ENCODE measurements at places on chromosomes 4 and X.
A peak's percentile ranks its signal among the peaks of the same experiment; 100 is the strongest.

GRCh38 chr4:41301137-41301536 is 44.4 kb downstream of the UCHL1 start:
- DNase-seq, result no peak

DNA sequence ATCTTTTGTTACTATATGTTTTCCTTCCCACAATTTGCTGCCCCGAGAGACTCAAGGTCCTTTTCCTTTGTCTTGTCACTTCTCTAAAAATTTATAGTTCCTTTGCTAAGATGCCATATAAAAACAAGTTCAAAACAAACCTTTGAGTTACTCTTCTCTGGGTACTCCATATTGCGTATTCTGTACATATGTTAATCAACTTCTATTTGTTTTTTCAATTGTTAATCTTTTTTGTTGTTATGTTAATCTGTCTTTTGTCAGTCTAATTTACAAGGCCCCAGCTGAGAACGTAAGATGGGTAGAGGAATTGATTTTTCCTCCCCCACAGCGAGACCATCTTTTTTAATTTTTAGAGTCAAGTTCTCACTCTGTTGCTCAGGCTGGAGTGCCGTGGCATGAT is 7.2 kb upstream of the PPEF2 start:
- no peak for DNase-seq

- DNase-seq, result no peak
These were observed 107.4 kb downstream of the CT47B1 start for GRCh38 chrX:120768254-120768653.

DNA sequence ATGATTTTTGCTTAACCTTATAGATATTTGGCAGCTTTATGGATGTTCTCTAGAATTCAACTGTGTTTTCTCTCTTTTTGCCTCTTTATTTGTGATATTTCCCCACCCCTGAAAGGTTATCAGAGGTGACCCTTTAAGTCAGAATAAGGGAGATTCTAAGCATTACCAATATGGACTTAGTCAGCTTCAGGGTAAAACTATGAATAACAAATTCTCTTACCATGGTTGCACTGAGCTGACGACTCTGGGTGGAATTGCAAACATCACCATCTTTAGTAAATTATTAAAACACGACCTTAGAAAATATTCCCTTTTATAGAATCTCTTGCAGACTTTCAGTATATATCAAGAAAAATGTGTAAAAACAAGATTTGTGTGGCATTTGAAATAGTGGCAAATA is 21.6 kb downstream of the TRPC3 start:
- DNase-seq, result no peak

- no peak for DNase-seq
These were observed 13.4 kb upstream of the P2RY10 start for GRCh38 chrX:78931814-78932213.

DNA sequence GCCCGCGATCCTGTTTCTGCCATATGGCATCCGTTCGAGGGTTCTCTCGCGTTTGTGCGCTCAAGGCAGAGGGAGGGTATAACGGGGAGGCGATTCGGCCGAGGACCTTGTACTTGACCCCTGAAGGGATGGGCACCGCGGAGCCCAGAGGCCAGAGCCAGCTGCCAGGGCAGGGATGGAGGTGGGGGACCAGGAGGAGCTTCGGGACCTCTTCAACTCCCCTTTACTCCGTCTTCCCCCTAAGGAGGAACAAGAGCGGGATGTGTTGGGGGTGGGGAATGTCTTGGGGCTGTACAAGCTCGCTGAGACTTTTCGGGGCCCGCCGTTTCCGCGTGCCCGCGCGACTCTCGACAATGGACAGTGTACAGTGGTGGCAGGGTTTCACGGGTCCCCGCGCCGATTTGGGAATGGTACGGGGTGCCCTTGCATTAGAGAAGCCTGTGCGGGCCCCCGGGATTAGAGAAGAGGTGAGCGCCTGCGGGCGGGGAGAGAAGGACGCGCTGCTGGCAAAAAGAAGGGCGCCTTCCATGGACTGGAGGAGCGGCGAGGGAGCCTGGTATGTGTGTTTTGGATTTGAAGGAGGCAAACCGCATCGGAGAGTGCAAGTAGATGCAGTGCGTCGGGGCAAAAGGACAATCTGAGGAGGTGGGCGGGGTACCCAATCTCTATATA is 760 bp downstream of the UGT8 start:
- DNase-seq, result no peak

DNA sequence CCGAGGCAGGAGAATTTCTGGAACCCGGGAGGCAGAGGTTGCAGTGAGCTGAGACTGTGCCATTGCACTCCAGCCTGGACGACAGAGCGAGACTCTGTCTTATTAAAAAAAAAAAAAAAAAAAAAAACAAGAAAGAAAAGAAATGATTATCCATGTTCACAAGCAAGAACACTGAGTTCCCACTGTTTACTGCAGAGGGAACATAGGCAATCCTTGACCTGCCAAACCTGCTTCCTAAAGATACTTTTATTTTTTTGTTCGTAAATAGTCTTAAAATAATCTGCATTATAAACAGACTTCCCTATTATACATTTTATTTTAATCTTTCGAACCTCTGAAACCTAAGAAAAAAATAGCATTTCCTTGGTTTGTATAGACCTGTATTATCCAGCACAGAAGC is 50.6 kb upstream of the TBC1D14 start:
- DNase-seq, result no peak

DNA sequence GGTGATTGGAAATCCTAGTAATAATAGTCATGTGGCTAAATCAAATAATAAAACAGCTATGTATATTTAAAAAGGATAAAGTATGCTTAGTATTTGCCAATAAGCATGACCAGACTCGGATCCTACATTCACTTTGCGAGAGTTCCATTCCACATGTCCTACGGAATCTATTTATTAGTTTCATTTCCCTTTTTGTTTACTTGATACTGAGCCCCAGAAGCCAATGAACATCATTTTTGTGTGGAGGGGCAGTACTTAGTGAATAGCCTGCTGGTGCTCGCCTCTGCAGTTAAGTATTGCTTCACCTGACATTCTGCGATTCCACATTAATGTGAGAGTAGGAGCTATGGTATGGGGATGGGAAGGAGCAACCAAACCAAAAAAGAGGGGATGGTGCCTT is 58.5 kb upstream of the NAP1L5 start:
- DNase-seq, result no peak

GRCh38 chrX:3461397-3462165 is 115.1 kb upstream of the MXRA5 start:
- no peak for DNase-seq

DNA sequence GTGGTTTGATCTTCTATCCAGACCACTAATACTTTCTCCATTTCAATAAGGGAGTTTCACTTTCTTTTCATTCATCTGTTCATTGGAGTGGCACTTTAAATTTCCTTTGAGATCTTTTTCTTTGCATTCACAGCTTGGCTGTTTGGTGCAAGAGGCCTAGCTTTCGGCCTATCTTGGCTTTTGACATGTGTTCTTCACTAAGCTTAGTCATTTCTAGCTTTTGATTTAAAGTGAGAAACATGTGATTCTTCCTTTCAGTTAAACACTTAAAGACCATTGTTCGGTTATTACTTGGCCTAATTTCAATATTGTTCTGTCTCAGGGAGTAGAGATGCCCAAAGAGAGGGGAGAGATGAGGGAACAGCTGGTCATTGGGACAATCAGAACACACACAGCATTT is 24.3 kb downstream of the CXCL13 start:
- DNase-seq, result no peak

DNA sequence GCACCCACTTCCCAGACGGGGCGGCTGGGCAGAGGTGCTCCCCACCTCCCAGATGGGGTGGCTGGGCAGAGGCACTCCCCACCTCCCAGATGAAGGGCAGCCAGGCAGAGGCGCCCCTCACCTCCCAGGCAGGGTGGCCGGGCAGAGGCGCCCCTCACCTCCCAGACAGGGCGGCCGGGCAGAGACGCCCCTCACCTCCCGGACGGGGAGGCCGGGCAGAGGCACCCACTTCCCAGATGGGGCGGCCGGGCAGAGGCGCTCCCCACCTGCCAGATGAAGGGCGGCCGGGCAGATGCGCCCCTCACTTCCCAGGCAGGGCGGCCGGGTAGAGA is 61.2 kb downstream of the UPRT start:
- DNase-seq, result no peak

DNA sequence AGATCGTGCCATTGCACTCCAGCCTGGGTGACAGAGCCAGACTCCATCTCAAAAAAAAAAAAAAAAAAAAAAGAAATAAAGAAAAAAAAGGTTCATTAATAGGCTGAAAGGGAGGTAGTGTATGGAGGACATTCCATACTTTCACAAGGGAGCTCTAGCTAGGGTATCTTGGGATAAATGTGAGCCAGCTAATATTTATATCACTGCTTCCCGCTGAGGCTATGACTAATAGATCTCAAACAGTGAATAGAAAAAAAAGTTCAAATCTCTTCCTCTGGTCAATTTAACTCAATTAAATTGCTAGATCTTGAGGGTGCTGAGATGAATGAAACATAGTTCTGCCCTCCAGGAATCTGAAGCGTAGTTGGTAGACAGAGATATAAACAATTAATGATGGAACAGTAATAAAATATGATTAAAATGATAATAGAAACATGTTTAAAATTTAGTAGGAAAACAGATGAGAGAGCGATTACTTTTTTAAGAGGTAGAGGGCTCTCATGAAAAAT is 55.7 kb upstream of the SHISA3 start:
- DNase-seq, result no peak

- DNase-seq, result no peak
These were observed 666.1 kb upstream of the BOD1L1 start for GRCh38 chr4:14293582-14293981.

- no peak for DNase-seq
These were observed 58.2 kb downstream of the ANXA10 start for GRCh38 chr4:168150420-168151050.

DNA sequence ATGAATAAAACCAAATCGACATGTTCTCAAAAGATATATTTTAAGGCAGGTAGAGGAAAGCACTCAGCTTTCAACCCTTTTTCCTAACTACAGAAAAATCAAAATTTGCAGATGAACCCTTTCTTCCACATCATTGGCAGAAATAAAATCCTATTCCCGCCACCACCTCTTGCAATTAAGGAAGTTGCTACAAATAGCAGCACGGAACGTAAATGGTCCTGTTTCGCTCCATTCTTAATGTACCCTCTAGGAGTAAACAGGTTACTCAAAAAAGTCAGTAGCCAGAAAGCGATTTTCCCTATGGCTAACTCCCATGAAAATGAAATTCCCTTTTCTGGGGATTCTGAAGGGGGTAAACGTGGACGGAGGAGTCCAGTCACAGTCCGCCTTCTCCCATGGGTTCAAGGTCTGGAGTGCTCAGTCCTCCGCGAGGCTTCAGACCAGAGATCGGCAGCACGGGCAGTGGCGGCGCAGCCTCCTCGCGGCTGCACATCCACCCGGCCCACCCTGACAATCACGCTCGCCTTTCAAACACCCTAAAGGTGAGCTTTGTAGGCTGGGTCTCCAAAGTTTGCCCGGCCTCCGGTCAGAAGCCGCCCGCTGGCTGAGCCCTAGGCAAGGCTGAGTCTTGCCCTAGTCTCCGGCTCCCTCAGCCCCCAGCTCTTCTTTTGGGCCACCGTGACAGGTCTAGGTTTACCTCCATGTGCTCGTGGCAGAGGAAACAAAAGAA is 1.8 kb downstream of the ATP11C start:
- DNase-seq, result peak; percentile 26

- no peak for DNase-seq
These were observed 21.0 kb downstream of the TENM3 start for GRCh38 chr4:182264139-182264752.

DNA sequence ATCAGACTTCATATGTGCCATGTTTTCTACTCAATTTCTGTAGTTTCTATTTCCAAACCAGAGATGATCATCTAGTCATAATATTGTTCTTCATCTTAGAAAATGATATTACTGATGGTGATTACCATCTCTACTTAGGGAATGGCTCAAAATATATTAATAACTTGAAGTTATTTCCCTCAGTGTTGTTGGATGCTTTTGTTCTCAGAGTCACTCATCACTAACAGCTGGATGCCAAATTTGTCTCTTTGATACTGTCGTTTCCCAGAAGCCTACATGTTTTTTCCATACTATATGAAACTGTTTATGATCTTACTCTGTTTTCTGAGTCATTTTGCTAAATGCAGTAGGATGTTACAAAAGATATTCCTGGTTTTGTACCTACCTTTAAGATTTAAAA is 8.9 kb downstream of the PGAM4 start:
- no peak for DNase-seq

- no peak for DNase-seq
These were observed 10.7 kb upstream of the FNIP2 start for GRCh38 chr4:158758142-158758541.

GRCh38 chr4:159027535-159027934 is 75.3 kb upstream of the RAPGEF2 start:
- no peak for DNase-seq

DNA sequence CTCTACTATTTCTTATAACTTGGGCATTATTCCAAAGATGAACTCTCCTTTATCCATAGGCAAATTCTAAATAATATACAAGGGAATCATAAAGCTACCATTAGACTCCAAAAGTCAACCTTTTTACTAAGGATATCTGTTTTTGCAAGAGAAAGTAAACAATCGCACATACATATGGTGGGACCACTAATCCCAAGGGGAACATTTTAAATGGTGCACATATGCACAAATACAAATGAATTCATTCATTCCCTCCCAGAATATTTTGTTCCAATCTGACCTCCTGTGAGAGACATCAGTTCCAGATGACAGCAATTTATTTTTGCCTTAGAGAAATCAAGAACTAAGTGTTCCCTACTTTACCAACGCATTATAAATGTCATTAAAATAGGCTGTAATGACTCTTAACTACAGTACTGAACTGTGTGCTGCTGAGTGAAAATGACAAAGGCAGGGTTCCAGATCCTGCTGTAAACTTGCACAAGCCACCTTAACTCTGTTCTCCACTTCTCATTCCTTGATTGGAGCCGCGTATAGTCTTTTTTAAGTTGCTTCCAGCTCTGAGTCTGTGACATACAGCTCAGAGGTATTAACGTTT is 2.0 kb downstream of the DHX15 start:
- no peak for DNase-seq

GRCh38 chr4:146522098-146522868 is 543 bp upstream of the SLC10A7 start:
- peak; percentile 91 for DNase-seq

- DNase-seq, result no peak
These were observed 66.3 kb downstream of the PTPN13 start for GRCh38 chr4:86660401-86660800.

DNA sequence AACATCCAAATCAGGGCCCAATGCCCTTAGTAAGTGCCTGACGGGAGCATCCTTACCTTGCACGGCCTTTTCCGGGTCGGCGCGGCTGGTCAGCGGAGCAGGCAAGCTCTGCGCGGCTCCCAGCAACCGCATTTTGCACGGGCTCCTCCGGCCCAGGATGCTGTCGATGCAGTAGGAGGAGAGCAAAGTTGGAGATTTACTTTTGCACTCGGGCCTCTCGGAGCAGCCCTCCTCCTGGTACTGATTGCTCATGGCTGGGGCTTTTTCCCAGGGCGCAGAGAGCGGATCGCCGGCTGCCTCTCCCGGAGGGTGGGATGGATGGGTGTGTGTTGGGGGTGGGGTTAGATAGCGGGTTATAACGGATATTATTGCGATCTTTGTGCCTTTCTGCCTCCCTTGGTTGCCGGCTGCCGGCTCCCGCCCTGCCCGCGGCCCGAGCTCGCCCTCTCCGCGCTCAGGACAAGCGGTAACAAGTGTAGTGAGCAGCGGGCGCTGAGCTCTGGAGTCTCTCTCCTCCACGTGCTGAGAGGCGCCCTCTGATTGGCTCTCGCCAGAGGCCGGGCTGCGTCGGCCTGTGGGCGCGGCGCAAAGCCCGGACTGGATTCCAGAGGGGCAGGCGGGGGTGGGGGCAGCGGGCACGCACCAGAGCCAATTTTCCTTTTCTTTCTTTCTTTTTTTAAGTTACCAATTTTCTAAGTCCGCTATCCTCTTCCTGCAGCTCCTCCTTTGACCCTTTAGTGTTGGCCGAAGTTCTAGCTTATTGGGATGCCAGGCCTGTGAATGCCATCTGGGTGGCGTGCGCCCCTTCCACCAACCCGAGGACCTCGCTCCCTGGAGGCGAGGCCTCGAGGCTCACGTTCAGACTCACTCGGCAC is at the start of gene ARX:
Gene ARX, minus strand, starts transcription at position 480 of the 875 bp plus-strand sequence. Its CDS starts 228 bp downstream, at position 252.
- DNase-seq, result peak; percentile 37
